Posterior vena cava (tissue), 2 donors: ENCODE measurements at places on chromosomes 11 and 22. TPM values are rescaled to one million over a fixed set of nuclear protein-coding genes. Genes with fewer than 3 reads are reported as not detected.

GRCh38 chr22:48757985-48758561 is 1069.6 kb downstream of the BRD1 start:
- DNase-seq: peak; percentile 30

PGA4 gene
- total RNA-seq: 3.7 TPM

- no peak for DNase-seq
Measured at GRCh38 chr11:13140873-13141655, 131.9 kb downstream of the RASSF10 start.

DNA sequence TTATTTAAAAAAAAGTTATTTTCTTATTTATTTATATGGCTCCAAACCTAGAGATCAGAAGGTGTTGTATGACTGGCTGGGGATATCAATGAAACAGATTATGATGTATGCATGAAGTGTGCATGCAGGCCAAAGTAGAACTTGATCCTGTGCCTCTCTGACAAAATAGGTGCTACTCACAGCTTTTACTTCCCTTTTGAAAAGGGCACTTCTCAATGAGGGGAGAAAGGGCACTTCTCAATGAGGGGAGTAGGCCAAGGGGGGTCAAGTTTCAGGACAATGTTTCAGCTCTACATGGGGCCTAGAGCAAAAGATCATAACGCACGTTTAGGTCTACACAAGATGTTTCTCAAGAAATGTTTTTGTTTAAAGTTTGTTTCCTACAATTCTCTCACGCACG is 397.5 kb downstream of the ETS1 start:
- no peak for DNase-seq

KLHDC7B gene
- total RNA-seq: 0.14 TPM

IGSF22 gene
- total RNA-seq: not detected

GRCh38 chr11:10637731-10638151 is 55.8 kb downstream of the IRAG1 start:
- DNase-seq: no peak

UNC93B1 gene
- total RNA-seq: 28.5 TPM

DNA sequence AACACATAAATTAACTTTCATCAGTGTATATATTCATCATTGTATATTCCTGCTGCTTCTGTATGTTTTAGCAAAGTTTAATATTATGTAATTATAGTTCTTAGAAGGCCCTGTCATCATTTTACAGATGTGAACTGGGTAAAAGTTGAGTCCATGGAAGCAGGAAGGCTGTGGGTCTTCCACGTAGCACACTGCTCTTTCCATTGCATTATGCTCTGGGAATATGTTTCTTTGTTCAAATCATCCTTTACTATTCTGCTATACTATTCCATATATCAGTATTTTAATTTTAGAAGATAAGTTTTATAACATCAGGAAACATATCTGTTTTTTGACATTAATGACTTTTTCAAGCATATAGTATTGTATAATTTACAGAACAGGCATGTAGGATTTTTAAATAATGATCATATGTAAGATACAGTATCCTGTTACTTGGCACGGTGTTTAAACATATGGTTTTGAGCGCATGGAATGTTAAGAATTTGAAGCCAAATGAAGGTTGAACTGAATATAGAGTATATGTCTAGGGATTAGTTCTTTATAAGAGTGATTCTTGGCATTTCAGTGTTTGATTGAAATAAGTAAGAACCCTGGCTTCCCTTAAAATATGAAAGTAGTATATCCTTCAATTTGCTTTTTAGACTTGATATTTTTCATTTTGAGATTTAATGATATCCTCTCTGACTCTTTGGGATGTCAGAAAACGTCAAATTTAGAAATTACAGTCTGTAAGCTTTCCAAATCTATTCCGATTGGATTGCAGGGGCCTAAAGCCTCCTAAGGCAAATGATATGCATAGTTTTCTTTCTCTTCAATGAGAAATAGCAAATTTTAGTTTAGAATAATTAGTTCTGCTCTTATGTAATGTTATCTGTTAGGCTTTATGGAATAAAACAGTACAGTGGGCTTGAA is 8.6 kb downstream of the CCDC81 start:
- DNase-seq: no peak

PLXNB2 gene
- 125 TPM for total RNA-seq

DNA sequence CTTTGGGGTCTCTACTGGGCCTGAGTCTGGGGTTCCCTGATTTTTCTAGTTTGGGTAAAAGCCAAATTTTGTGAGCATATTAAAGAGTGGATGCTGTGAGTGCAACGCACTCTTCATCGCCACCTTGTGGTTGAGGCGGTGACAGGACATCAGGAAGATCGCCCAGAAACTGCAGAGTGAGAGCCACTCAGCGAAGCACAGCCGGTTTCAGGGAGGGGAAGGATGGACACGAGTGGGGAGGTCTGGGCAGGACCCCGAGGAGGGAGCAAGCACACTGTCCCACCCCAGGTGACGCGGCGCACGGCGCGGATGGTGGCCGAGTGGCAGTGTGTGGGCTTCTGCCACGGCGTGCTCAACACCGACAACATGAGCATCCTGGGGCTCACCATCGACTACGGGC is 9.1 kb downstream of the SELENOO start:
- DNase-seq: no peak

MMP20 gene
- total RNA-seq: not detected

NOL12 gene
- total RNA-seq: 13.8 TPM

GRCh38 chr22:31173386-31174145 is 13.6 kb downstream of the RNF185 start:
- no peak for DNase-seq

GRCh38 chr11:68454767-68455166 is 5.8 kb upstream of the PPP6R3 start:
- peak; percentile 76 for DNase-seq

APBB1 gene
- total RNA-seq: 43.6 TPM

- no peak for DNase-seq
Measured at GRCh38 chr11:117096201-117096991, 1.8 kb downstream of the SIK3 start.

GRCh38 chr11:44674809-44675208 is 52.0 kb upstream of the TSPAN18 start:
- no peak for DNase-seq

LINC01488 gene
- total RNA-seq: not detected

KCNJ4 gene
- total RNA-seq: not detected
